ENCODE measurements at places on chromosomes 3 and 15. TPM values are rescaled to one million over a fixed set of nuclear protein-coding genes. Genes with fewer than 3 reads are reported as not detected.

GPR87 gene
- not detected for total RNA-seq

C15orf62 gene
- total RNA-seq, result 0.36 TPM

MUSTN1 gene
- total RNA-seq, result not detected

CCR2 gene
- not detected for total RNA-seq

RASL12 gene
- total RNA-seq, result 3.1 TPM

Data from cardiac atrium fibroblast (primary cell).